ENCODE measurements at places on chromosomes 4 and X. TPM values are rescaled to one million over a fixed set of nuclear protein-coding genes. Genes with fewer than 3 reads are reported as not detected.

The MAGEB17 gene
- not detected for total RNA-seq

The NXF2B gene
- not detected for total RNA-seq

The USP26 gene
- not detected for total RNA-seq

The G3BP2 gene
- total RNA-seq: 410 TPM
